A673 (cell line): ENCODE measurements at places on chromosomes 5 and 9.

DNA sequence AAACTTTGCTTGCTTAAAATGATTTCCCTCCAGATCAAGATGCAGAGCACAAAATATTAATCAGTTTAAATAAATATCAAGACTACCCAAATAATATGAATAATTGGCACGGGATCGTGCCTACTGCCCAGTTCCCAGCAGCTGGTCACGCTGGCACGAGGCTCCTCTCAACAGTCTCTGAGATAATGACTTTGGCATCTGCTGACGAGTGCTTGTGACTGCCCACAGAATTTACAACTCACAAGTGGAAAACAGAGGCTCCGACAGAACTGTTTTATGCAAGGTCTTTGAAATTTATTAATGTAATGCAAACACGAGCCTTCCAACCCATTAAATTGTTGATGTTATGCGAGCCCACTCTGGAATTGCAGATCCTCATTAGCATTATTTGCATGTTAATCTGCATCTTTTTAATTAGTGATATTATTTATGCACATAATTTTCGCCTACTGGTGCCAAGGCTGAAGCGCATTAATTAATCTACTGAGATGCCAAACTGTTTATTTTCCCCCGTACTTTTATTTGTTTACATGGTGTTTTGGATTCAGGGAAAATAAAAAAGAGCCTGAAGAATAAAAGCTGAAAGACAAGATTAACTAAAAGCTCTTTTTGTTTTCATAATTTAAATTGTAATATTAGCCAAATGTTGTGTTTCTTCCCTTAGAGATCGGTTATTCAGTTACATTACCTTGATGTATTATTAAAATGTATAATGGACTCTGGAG, 369.3 kb upstream of the IRX1 start:
- no peak for DNase-seq

DNA sequence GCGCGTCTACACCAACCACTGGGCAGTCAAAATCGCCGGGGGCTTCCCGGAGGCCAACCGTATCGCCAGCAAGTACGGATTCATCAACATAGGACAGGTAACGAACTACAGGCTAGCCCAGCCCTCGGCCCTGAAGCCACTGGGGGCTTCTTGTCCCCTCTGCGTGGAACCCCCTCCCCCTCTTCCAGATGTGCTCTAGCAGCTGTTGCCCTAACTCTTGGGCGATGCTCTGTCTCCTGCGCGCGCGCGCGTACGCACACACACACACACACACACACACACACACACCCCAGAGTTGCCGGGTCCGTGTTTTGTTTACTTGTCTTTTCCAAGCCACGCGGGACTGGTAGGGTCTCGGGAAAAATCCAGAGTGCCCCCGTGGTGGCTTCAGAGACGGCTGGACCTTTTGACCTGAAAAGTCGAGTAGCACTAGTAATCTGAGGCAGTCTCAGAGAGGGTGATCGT, 836 bp downstream of the PCSK5 start:
- peak; percentile 12 for DNase-seq

GRCh38 chr5:56301069-56301468, 67.9 kb upstream of the ANKRD55 start:
- DNase-seq = no peak

- DNase-seq = no peak
Measured at GRCh38 chr9:130128251-130128650, 44.0 kb upstream of the NCS1 start.

DNA sequence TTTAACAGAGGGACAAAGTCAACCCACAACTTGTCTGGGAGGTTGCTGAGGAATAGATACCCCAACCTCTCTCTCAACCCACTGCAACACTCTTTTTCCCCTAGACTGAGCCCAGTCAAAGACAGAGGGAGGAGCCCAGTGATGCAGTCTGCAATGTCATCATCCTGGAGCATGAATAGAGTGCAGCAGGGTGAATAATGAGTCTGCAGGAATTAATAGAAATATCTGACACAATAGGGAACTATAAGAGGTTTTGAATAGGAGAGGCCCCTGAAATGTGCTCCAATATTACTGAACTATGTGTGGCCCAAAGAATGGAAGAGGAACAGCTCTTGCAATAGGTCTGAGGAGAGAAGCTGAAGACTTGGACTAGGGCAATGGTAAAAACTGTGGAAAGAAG, 59.1 kb downstream of the PDCD1LG2 start:
- DNase-seq = no peak

- peak; percentile 32 for DNase-seq
Measured at GRCh38 chr5:40796487-40796889, 1.7 kb downstream of the PRKAA1 start.

GRCh38 chr9:98652741-98653140, 56.0 kb downstream of the GABBR2 start:
- DNase-seq = no peak

DNA sequence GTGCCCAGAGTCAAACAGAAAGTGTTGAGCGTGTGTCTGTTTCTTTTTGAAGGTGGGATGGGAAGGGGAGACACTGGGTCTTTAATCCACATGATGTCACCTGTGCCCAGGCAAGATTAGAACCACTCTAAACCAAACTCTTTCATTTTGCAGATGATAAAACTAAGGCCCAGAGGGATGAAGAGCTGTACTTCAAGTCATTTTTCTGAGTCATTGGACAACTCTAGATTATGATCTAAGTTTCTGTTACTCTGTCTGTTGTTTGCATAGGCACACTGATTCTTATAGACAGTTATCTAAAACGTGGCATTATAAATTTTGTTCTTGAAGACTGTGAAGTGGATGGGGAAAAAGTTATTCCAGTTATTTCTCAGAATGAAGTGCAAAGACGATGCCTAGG, 48.8 kb downstream of the MAST4 start:
- DNase-seq = no peak

- no peak for DNase-seq
Measured at GRCh38 chr5:167816864-167817263, 474.6 kb upstream of the WWC1 start.

DNA sequence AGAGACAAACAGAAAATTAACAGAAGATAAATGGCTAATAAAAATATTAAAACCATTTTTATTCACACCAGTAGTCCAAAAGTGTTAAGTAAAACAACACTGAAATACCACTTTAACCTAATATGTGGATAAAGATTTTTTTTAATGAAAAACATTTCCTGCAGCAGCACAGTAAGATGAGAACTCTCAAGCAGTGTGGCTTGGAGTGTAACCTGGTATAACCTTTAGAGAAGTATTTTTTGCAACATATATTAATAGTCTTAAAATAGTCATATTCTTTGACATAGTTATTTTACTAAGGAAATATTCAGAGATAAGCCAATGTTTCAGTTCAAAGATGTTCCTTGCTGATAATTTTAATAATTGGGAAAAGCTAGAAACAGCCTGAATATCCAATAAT, 644.4 kb downstream of the PDE4D start:
- DNase-seq = no peak

DNA sequence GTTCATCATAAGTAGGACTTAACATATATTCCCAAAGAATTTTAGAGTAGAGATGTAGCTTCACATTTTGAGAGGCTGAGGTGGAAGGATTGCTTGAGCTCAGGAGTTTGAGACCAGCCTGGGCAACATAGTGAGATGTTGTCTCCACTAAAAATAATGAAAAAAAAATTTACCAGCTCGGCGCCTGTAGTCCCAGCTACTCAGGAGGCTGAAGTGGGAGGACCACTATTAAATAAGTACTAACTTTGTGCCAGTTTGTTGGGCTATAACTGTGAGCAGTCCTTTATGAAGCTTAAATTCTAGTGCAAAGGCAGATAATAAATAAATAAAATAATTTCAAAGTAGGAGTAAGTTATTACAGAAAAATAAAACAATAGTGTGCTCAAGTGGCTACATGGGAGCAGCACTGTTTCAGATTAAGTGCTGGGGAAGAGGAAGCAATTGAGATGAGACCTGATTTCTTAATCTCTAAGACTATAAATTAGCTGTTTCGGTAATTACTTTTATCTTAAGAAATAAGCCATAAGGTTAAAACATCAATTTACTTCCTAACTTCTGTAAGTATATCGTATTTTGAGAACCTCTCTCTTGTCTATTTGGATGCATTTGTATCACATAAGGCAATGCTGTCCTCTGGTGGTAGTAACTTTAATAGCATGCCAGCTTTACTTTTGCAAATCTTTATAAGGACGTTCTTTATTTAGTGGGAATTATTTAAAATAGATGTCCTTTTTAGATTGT, 98.9 kb downstream of the CSNK1G3 start:
- peak; percentile 65 for DNase-seq

DNA sequence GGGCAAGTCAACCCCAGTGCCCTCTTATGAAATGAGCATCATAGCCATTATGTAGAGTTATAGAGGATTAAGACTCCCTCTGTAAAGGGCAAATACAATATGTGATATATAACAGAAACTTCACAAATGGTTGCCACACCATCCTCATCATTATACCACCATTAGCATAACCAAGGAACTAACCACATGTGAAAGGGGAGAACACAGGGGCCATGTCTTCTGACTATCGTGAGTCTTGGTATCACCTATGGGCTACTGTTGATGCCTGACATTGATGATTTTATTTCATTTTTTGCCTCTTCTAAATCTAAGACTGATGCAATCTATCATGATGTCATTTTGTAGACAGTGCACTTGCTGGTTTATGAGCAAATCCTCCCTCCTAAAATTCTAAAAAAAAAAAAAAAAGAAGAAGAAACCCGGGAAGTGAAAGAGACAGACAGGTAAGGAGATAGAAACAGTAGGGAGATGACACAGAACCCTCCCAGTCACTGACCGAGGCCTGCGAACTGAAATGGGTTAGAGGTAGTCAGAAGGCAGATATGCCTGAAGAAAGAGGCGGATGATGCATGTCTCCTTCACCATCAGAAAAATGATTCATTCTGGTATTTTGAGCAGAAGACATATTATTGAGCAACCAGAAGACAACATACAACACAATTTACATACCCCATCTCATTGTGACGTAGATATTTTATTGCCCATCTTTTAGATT, 266.0 kb downstream of the DMAC1 start:
- no peak for DNase-seq

DNA sequence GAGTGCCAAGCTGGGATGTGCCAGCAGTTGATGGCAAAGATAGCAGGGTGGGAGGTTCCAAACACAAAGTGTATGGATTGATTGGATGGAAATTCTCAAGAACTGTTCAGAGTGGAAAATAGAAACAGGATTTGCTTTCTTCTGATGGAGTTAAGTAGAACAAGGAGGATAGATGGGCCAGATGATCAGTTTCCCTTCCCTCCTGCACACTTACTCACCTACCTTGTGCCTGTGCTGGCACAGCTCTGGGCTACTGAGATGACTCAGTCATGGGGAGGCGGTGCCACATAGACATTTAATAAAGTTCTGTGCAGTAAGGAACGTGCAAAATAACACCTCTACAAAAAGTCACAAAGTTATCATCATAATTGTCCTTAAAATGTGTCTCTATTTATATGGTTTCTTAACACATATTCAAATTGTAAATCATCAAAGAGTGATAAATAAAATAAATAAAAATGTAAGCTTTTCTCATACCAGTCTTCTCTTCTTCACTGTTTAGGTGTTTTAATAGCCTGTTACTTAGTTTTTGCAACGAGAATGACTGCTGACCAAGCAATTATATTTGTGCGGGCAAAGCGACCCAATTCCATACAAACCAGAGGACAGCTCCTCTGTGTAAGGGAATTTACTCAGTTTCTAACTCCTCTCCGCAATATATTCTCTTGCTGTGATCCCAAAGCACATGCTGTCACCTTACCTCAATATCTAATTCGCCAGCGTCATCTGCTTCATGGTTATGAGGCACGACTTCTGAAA, 12.7 kb downstream of the PTPDC1 start:
- no peak for DNase-seq

DNA sequence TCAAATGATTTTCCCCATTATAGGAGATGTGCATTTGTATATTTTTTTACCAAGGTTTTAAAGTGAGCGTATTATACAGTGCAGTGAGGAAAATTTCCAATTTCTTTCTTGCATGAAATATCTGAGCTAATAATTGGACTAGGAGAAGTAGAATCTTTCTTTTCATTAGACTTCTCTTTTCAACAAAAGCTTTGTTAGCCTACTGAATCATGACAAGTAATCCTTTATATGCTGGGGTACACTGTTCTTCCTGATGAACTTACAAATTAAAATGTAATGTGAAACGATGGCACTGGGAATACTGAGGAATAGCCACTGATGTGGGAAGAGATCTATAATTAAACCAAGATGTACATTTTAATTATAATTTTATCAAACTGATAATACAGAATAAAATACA, 829.6 kb downstream of the PTPRD start:
- no peak for DNase-seq

DNA sequence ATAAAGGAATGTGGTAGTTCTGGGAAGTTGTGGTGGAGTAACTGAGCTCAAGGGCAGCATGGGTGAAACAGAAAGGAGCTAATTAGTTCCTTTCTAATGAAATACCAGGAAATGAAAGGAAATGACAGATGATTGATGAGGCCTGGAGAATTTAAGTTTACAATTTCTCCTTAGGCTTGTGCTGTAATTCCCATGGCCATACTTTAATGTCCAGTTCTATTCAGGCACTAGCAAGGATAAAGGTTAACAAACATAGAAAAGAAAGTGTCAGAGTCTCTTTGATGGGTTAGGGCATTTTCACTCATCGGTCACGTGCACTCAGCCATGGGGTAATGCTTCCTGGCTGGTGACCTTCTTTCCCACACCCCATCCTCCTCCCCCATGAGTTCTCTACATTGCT, 70.3 kb downstream of the CTSL start:
- no peak for DNase-seq

- peak; percentile 41 for DNase-seq
Measured at GRCh38 chr5:138032028-138032571, 779 bp downstream of the FAM13B start.

- no peak for DNase-seq
Measured at GRCh38 chr9:73141282-73141681, 10.4 kb upstream of the ANXA1 start.

GRCh38 chr5:71948206-71948605, 159.1 kb upstream of the MAP1B start:
- no peak for DNase-seq

DNA sequence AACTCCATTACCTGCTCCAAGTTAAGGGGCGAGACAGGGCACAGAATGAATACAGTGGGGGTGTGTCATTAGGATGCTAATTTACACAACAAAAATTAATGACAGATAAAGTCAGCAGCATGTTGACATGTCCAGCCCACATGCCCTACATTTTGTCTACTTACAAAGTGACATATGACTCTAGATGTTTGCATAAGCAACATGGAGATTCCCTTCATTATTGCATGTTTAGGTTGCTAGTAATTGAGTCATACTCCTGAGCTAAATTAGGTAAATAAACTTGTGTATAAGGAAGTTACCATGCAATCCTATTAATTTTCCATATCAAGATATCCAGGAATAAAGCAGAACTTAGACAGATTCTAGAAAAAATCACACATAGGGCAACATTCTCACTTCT, 232.2 kb downstream of the PDE4D start:
- DNase-seq = no peak

- DNase-seq = no peak
Measured at GRCh38 chr9:27629425-27629824, 56.1 kb upstream of the C9orf72 start.
